ENCODE measurements at places on chromosomes 2 and 18. TPM values are rescaled to one million over a fixed set of nuclear protein-coding genes. Genes with fewer than 3 reads are reported as not detected.

The ANAPC1 gene
- 137 TPM for total RNA-seq

The TMEM198 gene
- 5.9 TPM for total RNA-seq

The SLC40A1 gene
- total RNA-seq, result 1.8 TPM

The KLHL14 gene
- total RNA-seq, result not detected

The SIX2 gene
- total RNA-seq, result not detected

The GAL3ST2 gene
- total RNA-seq, result 0.25 TPM

The RTP5 gene
- 0.25 TPM for total RNA-seq

The HRH4 gene
- not detected for total RNA-seq

The MAPK4 gene
- not detected for total RNA-seq

The CDH2 gene
- 0.17 TPM for total RNA-seq

The MYOM1 gene
- 0.59 TPM for total RNA-seq

The CYS1 gene
- not detected for total RNA-seq

The TSPYL6 gene
- not detected for total RNA-seq

The PLEK gene
- 19.9 TPM for total RNA-seq

The CRYGD gene
- not detected for total RNA-seq

The DYNAP gene
- not detected for total RNA-seq

The HTR2B gene
- total RNA-seq, result not detected

The GKN2 gene
- total RNA-seq, result not detected

The ERBB4 gene
- not detected for total RNA-seq

The PROM2 gene
- 0.25 TPM for total RNA-seq

The ELOA2 gene
- total RNA-seq, result not detected

The CRYBA2 gene
- total RNA-seq, result not detected

The ASAP2 gene
- 0.23 TPM for total RNA-seq

The PLB1 gene
- 0.73 TPM for total RNA-seq

The MDH1B gene
- 0.34 TPM for total RNA-seq

The ATP6V1B1 gene
- total RNA-seq, result not detected

The TNFAIP6 gene
- not detected for total RNA-seq

The CACNB4 gene
- total RNA-seq, result 0.08 TPM

The ALK gene
- total RNA-seq, result not detected

The SLC4A3 gene
- total RNA-seq, result 0.04 TPM

The STPG4 gene
- total RNA-seq, result 0.23 TPM

The ARHGEF4 gene
- total RNA-seq, result 0.80 TPM

The GPBAR1 gene
- 0.38 TPM for total RNA-seq

The GREB1 gene
- 0.86 TPM for total RNA-seq

The TUBA3E gene
- total RNA-seq, result not detected

The SKA1 gene
- total RNA-seq, result 32.1 TPM

The PARD6G gene
- 0.72 TPM for total RNA-seq

The PRSS56 gene
- total RNA-seq, result not detected

The ZSWIM2 gene
- total RNA-seq, result not detected

The TFPI gene
- total RNA-seq, result not detected

The IL1RN gene
- total RNA-seq, result 0.91 TPM

The TUBA4B gene
- total RNA-seq, result not detected

The CRYGC gene
- total RNA-seq, result not detected

The ZEB2 gene
- total RNA-seq, result 37.2 TPM

The REEP1 gene
- 0.23 TPM for total RNA-seq

The CYRIA gene
- 0.75 TPM for total RNA-seq

The ALPI gene
- total RNA-seq, result not detected

The CCDC85A gene
- not detected for total RNA-seq

The TLX2 gene
- 0.25 TPM for total RNA-seq

The SERPINB11 gene
- not detected for total RNA-seq

The SERPINB5 gene
- total RNA-seq, result not detected

The CLK1 gene
- 102 TPM for total RNA-seq

The PTPN18 gene
- total RNA-seq, result 54.3 TPM

Data from activated CD8-positive, alpha-beta memory T cell treated with anti-CD3 and anti-CD28 coated beads for 36 hours (primary cell).